NCI-H510A treated with DMSO at 0.1 percent for 48 hours (cell line): ENCODE measurements at places on chromosomes 3 and 15.

- no peak for DNase-seq
Observed at GRCh38 chr3:26757978-26758377, 135.4 kb downstream of the LRRC3B start.

GRCh38 chr3:132293251-132293650 is 24.0 kb upstream of the ACP3 start:
- DNase-seq: no peak

DNA sequence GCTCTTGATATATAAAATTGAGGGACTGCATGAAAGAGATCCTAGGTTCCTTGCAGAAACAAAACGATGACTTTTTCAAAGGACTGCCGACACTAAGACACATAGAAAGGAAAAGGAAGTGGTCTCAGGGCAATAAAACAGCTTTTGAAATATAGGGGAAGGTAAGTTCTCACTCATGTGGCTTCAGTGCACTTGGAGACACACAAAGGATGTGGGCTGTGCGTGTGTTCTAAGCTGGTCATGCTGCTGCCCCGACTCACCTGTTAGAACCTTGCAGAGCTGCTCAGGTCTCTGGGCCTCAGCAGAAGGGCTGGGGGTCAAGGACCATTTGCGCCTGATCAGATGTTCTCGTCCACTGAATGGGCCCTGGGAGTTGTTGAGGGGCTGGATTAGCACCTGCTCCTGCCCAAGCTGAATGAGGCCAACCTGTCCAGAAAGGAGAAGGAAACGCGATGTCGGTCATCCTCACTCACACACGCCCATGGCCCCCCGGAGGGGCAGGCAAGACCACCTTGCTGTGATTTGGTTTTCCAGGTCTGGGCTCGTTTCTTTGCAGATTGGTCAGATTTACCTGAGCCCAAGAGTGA is 11.1 kb downstream of the ADAMTS17 start:
- no peak for DNase-seq

- DNase-seq: peak; percentile 3
Observed at GRCh38 chr3:161305095-161305991, 66.0 kb downstream of the SPTSSB start.

- peak; percentile 77 for DNase-seq
Observed at GRCh38 chr15:49235446-49236124, 65.5 kb downstream of the GALK2 start.

GRCh38 chr3:8886546-8886945 is 76.7 kb downstream of the RAD18 start:
- no peak for DNase-seq

DNA sequence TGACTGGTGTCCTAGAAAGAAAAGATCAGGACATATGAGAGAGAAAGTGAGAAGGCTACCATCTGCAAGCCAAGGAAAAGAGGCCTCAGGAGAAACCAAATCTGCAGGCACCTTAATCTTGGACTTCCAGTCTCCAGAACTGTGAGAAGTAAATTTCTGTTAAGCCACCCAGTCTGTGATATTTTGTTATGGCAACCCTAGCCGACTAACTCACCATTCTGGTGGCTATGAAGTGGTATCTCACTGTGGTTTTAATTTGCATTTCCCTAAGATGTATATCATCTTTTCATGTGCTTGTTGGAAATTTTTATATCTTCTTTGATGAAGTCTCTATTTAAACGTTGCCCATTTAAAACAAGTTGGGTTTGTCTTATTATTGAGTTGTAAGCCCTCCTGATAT is 40.6 kb downstream of the ILDR1 start:
- DNase-seq: no peak

- peak; percentile 26 for DNase-seq
Observed at GRCh38 chr15:52414936-52415335, 113.7 kb downstream of the MYO5A start.

GRCh38 chr3:149486726-149487125 is 12.2 kb downstream of the TM4SF4 start:
- no peak for DNase-seq

GRCh38 chr3:20185331-20185678 is 701 bp downstream of the SGO1 start:
- DNase-seq: peak; percentile 31

GRCh38 chr3:117868766-117869165 is 1159.2 kb downstream of the TUSC7 start:
- DNase-seq: no peak

GRCh38 chr3:140532793-140533330 is 145.0 kb upstream of the TRIM42 start:
- no peak for DNase-seq

GRCh38 chr15:74422265-74422651 is 11.5 kb downstream of the SEMA7A start:
- DNase-seq: no peak

- DNase-seq: no peak
Observed at GRCh38 chr3:108414007-108414406, 96.4 kb downstream of the MYH15 start.

GRCh38 chr3:59469948-59470723 is 420.3 kb upstream of the CFAP20DC start:
- no peak for DNase-seq

GRCh38 chr15:25527118-25527517 is 88.3 kb upstream of the UBE3A start:
- no peak for DNase-seq

- no peak for DNase-seq
Observed at GRCh38 chr15:94107652-94108051, 123.7 kb upstream of the MCTP2 start.

DNA sequence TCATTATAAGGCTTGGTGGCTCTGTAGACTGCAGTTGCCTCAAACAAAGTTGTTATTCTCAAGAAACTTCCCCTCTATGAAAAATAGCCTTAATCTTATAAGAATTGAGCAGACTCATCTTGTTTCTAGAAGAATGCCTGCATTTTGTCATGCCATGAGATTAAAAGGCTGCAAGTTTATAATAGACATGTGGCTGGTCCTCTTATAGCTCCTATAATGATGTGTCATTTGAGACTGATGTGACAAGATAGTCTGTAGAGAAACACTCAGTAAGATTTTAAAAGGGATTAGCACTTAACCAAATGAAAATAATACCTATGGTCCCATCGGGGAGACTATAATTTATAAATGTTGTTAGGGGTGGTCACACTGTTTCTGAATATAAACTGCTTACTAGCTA is 312.5 kb downstream of the OXSM start:
- no peak for DNase-seq

DNA sequence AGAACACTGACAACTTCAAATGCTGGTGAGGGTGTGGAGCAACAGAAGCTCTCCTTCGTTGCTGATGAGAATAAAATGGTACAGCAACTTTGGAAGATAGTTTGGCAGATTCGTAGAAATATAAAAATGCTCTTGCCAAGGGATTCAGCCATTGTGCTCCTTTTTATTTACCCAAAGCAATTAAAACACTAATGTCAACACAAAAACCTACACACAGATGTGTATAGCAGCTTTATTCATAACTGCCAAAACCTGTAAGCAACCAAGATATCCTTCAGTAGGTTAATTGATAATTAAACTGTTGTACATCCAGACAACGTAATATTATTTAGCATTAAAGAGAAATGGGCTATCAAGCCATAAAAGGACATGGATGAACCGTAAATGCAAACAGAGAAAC is 37.8 kb upstream of the LSAMP start:
- no peak for DNase-seq

GRCh38 chr3:116078561-116078960 is 366.7 kb downstream of the LSAMP start:
- DNase-seq: no peak

- DNase-seq: no peak
Observed at GRCh38 chr3:45841420-45841756, 531 bp downstream of the LZTFL1 start.

- DNase-seq: no peak
Observed at GRCh38 chr3:13274551-13275332, 145.4 kb downstream of the NUP210 start.

- DNase-seq: peak; percentile 76
Observed at GRCh38 chr3:169264711-169265110, 398.8 kb downstream of the MECOM start.

DNA sequence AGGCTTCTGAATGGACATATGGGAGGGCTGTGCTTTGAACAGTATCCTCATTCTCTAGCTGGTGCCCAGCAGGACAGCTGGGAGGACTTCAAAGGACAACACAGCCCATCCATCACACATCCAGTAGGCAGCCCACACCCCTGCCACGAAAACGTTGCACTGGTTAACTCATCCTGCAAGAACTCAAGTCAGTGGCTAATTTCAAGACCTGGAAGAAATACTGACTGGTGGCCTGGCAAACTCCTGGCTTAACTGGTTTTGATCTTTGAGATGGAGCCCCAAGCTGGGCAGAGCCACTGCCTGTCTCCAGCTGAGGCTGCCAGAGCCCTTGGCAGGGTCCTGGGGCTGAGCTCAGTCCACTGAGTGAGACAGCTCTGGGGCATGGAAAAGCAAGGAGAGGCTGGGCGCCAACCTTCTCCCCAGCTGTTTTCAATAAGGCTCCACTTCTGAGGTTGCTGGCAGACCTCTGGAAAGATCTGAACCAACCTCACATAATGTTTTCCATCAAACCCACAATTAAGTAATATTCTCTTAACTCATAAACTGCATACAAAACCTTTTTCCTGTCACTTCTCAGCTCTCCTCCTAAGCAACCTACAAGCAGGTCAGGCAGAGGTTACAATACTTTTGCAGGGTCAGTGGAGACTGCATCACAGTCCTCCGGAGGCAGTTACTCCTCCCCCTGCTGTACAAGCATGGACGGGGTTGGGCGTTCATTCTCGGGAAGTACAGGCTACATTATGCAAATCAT is 110.3 kb downstream of the MYLK start:
- no peak for DNase-seq

GRCh38 chr3:58666683-58667082 is at the start of gene FAM3D:
Gene FAM3D, minus strand, starts transcription at chr3:58666774. Its CDS starts 11,211 bp downstream, at chr3:58655563.
- no peak for DNase-seq

GRCh38 chr15:86624261-86625036 is 544.8 kb downstream of the AGBL1 start:
- no peak for DNase-seq

DNA sequence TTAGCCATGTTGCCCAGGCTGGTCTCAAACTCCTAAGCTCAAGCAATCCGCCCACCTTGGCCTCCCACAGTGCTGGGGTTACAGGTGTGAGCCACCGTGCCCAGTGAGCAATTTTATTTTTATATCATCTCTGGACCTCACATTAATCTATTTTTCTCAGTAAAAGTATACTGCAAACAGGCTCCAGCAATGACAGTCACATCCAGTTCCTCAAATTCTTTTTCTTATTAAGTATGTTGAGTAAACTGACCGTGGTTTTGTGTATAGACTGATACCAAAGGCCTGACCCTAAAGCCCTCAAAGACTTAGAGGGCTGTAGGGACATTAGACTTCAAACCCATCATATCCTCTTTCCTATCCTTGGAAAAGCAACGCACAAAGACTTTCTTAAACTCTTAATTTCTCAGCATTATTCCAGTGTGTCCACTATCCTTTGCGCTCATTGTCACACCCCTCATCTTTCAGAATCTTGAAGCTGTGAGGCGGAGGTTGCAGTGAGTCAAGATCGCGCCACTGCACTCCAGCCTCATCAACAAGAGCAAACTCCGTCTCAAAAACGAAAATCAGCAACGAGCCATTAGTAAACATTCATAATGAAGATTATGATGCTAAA is 2.0 kb downstream of the NGLY1 start:
- DNase-seq: no peak

DNA sequence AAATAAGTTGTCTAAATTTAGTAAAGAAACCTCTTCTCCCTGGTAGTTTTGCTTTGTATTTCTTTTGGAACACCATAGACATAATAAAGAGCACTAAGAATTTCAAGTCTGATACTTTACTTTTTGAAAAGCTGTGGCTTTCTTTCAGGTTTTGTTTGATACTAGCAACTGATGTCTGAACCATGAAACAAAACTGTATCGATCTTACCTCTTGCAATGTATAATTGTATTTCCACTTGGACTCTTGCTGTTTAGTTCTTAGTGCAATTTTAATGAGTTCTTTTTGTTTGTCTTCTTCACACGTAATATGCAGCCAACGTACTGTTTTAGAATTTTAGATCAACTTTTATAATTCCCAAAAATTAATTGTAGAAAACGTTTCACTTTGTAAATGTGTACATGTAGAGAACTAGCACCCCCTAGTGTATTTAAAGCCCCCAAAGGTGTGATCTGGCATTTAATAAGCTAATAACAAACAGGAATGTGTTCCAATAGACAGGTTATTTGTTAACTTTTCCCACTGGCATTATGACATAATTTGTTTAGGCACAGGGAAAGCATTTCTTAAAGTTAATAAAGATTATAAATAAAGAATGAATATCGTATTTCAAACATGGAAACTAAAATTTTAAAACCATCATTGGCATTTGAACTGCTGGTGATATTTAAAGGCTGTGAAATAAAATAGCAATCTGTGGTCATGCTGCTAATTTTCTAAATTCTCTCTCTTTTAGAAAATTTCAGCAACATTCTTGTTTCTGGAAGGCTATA is 289.1 kb upstream of the DNAJC19 start:
- DNase-seq: no peak

DNA sequence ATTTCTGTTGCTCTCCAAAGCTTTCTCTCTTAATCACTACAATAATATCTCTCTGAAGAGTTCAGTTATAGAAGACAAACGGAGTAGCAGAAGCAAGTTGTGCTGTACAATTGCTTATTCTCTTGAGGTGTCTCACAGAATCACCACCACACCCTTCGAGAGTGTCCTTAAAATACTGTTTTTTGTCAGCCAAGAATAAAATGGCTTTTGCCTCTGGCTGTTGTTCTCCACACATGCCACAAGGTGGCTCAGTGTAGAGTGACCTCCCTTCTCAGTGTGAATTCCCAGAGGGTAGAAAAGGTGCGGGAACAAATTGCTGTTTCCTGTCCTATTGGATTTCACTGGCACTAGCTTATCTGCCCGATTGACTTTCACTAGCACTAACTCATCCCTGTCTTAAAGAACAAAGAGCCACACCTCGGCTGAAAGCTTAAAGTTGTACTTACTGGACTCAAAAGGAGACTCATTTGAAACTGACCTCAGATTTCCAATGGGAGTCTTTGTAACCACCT is 134.2 kb upstream of the SATB1 start:
- DNase-seq: peak; percentile 52

GRCh38 chr3:142013326-142013980 is 135.9 kb downstream of the TFDP2 start:
- DNase-seq: no peak

GRCh38 chr3:122898298-122898697 is 103.4 kb downstream of the SLC49A4 start:
- no peak for DNase-seq

DNA sequence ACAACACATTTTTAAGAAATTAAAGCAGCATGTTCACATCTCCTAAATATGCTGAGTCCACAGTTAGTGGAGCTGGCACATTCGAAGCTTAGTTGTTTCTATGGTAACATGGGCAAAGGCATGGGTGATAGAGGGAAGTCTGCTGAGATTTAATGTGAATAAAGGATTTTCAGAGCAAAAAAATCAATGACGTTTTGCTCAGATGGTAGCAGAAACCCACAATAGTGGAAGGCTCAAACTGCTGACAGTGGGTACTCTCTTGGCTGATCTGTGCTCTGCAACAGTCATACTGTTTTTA is 795.1 kb upstream of the ARPP21 start:
- DNase-seq: no peak
